ENCODE measurements at places on chromosomes 7 and 10.

GRCh38 chr10:46014683-46015405 lies 15.6 kb downstream of the NCOA4 start:
- DNase-seq: no peak

DNA sequence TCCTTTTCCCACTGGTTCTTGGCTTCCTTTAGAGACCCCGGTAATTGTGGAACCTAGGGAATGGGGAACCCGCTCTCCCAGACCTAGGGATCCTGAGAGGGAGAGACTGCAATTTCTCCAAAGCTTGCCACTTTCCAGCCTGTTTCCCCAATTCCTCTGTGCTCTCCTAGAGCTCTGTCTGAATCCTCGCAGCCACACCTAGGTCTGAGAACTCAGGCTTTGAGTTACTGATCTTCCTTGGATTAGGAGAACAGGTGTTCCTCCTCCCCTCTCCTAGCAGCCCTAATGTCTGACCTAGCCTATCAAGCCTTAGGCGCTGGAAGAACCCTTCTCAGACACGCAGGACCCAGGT lies 20.0 kb downstream of the WNT8B start:
- DNase-seq: no peak

GRCh38 chr7:99374111-99375064 lies at the start of gene ARPC1B:
Gene ARPC1B (plus strand): TSS chr7:99374730. CDS start chr7:99385715, 10,985 bp downstream.
- DNase-seq: no peak

- DNase-seq: no peak
These were observed 36.9 kb upstream of the GNA12 start for GRCh38 chr7:2880874-2881533.

DNA sequence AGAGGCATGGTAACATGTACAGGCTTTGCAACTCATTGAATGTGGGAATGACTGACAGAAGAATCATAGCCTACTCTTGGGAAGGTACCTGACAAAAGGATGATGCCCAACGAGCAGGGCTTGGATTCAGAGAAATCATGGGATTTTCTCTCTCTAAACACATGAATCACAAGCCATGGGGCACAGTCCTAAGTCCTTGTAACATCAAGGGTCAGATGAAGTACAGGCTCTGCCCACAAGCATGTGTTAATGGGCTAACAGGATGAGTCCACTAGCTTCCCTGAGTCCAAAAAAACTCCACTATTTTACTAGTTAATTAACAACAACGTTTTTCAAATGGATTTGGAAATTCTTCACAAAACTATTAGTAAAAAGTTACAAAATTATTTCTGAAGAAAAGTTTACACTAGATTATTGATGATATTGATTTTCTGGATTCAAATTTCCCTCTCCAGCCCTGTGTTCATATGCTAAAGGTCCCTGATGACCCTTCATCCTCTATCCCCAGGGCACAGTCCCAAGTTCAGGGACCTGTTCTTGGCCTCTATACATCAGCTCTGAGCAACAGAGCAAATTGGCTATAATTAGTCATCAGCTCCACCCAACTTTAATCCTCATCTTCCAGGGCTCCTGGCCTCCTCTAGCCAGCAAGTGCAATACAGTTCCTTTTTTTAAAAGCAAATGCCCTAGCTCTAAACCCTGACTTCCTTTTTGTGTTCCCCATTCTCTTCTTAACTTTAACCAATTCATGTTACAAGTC lies 99.8 kb downstream of the GSAP start:
- DNase-seq: no peak

- no peak for DNase-seq
These were observed 23.2 kb downstream of the PLAC9 start for GRCh38 chr10:80155696-80156215.

DNA sequence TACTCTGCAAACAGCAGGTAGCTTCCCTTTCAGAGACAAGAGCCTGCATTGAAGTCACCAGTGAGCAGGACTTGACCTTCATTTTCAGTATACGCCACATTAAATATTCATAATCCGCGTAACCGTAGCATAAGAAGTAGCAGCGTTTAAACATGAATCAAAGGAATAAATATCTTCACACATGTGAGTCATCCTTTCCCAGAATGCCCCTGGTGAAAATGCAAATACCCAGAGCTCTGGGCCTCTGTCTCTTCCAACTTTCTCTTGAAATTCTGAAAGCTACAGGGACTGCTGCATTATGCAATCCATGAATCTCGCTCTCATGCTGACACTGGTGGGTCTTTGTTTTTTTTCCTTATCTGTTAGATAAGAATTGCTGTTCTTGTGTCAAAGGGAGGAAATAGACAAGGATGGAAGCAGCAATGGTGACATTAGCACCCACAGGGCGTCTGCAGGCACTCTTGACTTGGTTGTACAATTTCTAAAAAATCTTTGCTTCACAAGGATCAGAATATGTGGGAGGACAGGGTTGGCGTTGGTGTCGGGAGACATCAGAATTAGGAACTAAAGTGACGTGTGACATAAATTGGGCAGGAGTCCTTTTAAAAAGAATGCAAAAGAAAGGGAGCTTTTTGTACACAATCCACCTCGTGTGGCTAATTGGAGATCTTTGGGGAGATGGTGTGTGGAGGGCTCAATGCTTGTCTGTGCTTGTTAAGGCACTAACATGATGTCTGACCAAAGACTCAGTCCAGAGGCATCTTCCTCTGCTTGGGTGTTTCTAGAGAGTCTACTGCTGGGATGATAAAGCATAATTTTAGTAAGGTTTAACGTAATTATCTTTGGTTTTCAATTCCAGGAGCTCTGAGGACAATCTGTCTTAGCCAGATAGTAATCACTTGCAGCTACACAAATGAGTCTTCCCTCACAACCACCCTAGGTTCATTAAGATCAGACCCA lies 390.3 kb downstream of the KCNMA1 start:
- DNase-seq: no peak

GRCh38 chr10:110742801-110743200 lies 98.7 kb downstream of the RBM20 start:
- DNase-seq: no peak

DNA sequence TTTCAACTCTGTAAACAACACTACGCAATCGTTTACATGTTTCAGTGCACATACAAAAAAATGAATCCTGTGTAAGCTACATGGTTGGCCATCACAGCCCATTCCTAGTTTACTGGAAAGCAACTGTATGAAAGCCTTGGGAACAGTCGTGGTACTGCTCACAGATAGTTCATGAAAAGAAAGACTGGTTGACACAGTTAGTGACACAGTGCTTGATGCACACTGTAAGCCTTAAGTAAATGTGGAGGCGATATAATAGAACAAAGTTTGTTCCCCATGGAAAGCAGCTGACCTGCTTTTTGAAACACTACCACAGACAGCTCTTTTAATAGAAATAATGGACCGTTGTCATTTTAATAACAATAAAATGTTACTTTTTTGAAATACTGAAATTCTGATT lies 5.1 kb downstream of the CACNA2D1 start:
- DNase-seq: no peak
